ENCODE measurements at places on chromosomes 6 and 20.

DNA sequence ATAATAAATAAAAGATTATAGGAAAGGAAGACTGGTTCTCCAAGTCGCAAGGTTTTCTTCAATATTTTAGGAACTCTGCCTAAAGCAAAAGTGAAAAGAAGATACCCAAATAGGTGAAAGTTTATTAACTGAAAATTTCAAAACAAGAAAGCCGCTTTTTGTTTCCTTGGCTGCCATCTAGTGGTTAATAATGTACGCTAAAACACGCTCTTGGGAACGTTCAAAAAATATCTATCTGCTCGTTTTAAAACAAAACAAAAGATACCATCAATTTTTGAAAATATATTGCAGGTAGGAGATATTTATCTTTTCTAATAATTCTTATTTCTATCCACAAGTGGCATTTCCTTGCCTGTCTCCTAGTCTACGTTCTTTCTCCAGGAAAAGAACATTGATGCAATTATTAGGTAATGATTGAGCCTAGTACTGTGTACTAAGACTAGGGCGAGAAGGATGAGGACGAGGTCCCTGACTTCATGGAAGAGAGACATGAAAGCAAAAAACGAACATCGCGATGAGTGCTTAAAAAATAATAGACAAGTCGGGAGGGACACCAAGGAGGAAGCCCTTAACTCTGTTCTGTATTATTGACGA is 97.2 kb downstream of the SPTLC3 start:
- DNase-seq: no peak

- DNase-seq: no peak
These were observed 75.9 kb downstream of the DHX35 start for GRCh38 chr20:39038047-39038446.

GRCh38 chr6:70051197-70052124 is 185.1 kb downstream of the COL19A1 start:
- no peak for DNase-seq

DNA sequence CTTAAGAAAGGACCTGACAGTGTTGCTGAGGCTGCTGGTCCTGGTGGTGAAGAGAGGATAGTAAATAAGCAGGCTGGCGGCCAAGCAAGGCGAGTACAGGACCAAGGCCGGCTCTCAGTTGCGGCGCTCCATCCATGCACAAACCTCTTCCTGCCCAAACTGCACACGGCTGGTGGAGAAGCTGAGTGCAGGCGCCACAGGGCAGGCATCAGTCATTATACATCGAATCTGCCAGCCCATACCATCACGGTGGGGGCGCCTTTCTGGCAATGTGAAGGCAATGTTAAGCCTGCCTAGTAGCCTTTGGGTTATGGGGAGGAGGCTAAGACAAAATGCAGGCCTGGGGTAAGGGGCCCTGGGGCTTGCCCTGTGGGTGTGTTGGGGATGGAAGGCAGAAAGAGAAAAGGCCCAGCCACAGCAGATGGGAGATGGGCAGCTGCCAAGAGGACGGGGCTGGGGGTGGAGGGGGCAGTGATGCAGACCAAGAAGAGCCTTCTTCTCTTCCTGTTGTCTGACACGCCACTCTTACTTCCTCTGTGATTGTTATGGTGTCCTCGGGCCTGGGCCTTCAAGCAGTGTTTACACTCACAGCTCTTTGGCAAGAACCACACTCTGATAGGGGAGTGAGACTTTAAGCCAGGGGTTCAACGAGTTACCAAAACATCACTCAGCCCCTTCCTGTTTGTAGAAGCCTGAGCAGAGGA is 20.3 kb upstream of the KCNK16 start:
- DNase-seq: no peak

GRCh38 chr20:32183947-32184635 is 23.5 kb downstream of the PLAGL2 start:
- no peak for DNase-seq

DNA sequence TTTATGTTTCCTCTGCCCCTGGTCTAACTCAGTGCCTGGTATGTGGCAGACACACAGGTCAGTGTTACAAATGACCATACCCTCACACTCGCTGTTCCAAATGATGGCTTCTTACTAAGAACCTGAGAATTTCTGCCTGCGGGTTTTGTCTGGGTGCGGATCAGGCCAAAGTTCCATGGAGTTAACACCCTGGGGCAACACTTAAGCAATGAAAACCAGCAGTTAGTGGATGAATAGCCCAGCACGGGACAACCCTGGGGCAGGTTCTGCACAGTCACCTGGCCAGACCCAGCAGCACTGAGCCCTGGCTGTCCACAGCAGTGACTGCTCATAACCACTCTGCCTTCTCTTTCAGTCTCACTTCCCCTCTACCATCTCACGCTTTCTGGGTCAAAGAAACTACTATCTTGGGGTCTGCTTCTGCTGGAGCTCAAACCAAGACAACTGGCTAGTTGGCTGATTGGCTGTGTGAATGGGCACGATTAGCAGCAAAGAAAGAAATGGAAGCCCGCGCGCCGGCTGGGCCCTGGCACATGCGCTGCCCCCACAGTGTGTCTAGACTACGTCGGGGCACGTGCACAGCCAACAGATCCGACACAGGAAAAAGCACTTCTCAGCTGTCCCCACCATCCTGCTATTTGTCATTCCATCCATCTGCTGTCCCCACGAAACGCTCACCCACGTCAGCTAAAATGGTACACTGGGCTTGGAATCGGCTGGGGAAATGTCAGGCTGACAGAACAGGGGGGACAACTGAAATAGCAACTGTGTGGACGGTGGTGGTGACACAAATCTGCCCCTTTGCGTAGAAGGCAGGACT is 36.6 kb downstream of the MGME1 start:
- DNase-seq: no peak

GRCh38 chr6:106253731-106254130 is 71.8 kb downstream of the ATG5 start:
- no peak for DNase-seq

- no peak for DNase-seq
These were observed 15.5 kb upstream of the TPD52L1 start for GRCh38 chr6:125138083-125138482.

DNA sequence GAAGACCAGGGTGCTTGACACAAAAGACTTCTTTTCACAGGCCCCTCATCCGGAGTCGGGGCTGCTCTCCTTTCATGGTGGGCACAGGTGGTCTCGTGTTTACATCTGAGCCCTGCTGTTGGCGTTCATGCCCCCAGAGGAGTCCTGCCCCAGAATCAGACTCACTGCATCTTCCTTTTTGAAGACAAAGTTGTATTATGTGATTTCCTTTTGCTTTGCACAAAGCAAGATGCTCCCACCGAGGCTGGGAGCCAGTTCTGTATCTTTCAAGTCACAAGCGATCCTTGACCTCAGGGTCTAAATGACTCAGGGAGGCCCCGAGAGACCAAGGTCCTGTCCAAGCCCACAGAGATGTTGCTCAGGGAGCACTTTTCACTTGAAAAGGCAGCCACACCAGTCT is 330.5 kb downstream of the THBS2 start:
- DNase-seq: no peak

GRCh38 chr6:5765141-5765760 is 241.5 kb downstream of the NRN1 start:
- no peak for DNase-seq

DNA sequence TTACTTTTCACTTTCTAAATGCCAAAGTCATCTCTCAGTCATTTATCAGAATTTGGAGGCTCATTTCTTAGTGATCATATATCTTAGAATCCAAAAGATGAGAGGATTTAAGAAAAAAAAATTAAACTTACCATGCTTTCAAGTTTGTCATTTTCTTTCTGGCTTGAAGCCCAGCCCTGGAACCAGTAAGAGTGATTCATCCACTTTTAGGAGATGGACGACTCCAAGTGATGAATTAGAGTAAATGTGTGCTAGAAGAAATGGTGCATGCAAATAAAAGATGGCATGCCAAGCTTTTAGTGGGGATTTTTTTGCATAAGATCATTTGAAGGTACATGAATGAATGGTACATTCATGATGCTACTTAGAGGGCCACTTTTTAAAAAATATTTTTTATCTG is 20.1 kb downstream of the PLCB1 start:
- DNase-seq: no peak

DNA sequence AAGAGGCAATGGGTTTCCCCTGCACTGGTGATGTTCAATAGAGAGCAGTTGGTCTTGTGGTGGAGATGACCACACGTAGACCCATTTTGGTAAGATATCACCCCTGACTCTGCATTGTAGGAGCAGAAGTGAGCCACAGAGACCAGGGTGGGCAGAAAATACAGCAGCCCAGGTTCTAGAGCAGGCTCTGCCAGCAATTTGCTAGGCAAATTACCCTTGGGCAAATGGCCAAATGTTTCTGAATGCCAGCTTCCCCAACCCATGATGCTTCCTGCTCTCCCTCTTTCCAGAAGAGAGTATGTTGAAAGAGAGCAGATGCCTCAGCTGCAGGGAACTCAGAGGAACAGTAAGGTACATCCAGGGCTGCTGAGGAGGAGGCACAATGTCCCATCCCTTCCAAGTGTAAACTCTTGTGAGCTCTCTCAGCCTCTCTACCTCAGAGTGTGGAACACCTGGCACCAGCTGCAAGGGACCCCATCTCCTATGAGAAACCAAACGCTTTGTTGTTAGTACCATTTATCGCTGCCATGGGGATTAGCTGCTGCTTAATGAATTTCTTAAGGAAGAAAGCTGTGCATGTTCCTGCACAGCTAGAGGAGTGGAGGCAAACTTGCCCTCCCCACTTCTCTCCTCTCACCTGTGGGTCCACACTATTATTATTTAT is 317.5 kb upstream of the MOCS1 start:
- DNase-seq: no peak

DNA sequence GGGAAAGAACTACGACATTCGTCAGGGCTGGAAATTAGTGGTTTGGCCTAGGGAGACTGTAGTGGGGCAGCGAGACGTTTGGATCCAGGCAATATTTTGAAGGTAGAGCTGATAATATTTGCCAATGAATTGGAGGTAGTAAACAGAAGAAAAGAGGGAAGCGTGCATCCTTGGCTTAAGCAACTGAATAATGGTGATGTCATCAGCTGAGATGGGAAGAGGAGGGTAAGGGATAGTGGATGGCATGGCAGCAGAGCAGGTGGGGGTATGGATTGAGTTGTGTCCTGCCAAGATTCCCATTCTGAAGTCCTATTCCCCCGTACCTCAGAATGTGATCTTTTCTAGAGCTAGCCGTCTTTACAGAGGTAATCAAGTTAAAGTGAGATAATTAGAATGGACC is 119.2 kb downstream of the PDE7B start:
- DNase-seq: no peak

DNA sequence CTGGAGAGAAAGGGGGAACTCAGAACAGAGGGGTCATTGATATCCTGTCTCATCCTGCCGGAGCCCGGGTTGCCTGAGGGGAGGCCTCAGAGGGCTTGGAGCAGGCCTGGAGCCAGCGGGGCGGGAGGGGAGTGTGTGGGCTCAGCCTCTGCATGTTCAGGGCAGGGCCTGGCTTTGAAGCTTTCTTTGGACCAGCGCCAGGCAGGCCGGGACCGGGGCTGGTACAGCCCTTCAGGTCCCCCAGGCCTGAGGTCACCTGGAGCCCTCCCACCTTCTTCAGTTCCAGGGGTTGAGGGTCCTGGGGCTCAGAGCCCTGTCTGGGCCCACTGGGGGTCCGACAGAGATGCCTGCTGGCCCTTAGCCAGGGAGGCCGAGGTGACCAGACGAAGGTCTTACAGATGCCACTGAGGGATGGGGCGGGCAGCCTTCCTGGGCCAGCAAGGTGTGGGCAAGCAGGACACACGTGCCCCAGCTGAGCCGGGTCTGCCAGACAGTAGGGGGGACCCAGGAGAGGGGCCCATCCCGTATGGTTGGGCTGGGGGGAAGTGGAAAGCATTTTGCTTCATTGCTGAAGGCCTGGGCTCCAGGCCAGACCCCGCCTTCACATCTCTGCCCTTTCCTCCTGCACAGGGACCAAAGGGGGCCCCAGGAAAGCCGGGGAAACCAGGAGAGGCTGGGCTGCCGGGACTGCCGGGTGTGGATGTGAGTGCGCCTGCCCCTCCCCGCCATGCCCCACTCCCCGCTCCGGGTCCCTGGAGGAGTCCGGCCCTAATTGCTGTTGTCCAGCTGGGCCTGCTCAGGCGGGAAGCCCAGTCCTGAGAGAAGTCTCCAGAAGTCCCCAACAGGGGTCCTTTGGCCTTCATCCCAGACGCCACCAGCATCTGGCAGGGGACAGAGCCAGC is 2.0 kb downstream of the COL9A3 start:
- no peak for DNase-seq

GRCh38 chr20:44041001-44041400 is 126.3 kb downstream of the TOX2 start:
- DNase-seq: no peak

DNA sequence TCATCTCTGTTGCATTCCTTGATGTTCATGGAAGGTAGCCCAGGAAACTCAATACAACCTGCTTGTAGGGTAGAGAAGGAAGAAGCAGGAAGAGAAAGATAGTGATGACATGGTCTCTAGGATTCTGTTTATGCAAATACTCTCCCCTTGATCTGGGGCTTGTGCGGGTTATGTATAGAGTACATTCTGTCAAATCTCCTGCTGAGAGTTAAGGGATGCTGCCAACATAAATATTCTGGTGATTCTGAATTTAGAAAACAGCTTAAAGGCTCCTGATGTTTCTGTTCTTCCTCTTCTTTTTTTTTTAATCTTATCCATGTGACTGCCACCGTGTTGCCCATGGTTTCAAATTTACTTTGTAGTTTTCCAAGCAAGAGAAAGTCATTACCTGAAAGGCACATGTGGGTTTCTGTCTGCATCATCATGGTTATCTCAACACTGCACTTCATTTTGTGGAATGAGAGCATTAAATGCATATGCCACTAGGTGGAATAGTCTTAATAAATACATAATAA is 150.6 kb downstream of the RPS12 start:
- DNase-seq: no peak

DNA sequence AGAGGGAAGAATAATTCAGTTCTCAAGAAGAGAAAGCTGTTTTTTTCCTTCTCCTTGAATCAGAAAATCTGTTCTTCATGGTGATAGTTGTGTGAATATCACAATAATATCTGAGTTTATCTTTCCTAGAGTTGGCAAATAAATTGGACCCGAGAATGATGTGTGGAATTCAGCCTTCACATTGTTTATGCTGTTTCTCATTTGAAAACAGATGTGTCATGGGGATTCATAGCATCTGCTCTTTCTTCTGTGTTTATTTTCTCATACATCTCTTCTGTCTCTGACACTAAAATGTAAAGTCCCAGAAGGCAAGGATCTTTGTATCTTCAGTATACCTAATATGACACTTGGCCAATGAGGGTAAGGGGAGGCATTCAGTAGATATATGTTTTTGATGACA is 103.6 kb upstream of the SGK1 start:
- DNase-seq: no peak

DNA sequence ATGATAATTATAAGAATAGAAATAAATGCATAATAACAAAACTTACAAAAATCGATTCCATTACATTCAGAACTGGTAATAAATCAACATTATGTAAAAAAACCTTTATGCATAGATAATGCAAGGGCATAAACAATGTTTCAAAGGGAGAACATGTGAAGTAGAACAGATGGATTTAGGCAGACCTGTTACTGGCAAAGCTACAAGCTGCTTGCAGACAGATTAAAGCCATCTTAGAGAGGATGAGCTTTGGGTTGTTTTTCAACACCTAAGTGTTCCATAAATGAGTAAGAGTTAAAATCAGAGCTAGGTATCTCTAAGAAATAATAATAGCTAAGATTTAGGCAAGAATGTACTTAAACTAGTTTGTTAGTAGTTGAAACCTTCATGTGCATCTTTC is 37.2 kb downstream of the SNAP25 start:
- DNase-seq: no peak

GRCh38 chr6:82957171-82957867 is 108.3 kb downstream of the UBE3D start:
- DNase-seq: no peak
